Inflammatory macrophage treated with lipopolysaccharide for 4 hours (primary cell): ENCODE measurements at places on chromosomes 5 and 9.

GRCh38 chr5:96609369-96609768, 52.8 kb upstream of the CAST start:
- DNase-seq = no peak

GRCh38 chr5:61186634-61187033, 24.4 kb upstream of the SMIM15 start:
- no peak for DNase-seq

DNA sequence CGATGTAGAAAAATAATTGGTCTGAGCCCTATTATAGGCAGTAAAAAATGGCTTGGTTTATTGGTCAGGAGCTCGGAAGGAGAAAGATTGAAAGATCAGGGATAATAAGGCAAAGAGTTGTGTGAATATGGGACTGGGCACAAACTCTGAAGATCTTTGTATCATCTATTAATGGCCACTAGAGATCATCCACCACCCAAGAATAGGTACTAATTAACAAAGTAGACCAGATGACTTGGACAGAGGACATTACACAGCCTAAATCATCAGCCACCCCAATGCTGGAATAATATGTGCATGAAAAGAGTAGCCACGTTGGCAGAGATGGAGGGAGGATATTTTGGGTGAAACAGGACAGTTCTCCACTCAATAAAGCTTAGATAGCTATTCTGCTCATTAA, 364.1 kb downstream of the EFNA5 start:
- DNase-seq = no peak

- DNase-seq = no peak
Observed at GRCh38 chr5:95921501-95921900, 40.1 kb downstream of the ELL2 start.

- DNase-seq = peak; percentile 90
Observed at GRCh38 chr5:72468024-72468423, 39.2 kb downstream of the ZNF366 start.

- no peak for DNase-seq
Observed at GRCh38 chr9:86978413-86978812, 31.1 kb upstream of the GAS1 start.

DNA sequence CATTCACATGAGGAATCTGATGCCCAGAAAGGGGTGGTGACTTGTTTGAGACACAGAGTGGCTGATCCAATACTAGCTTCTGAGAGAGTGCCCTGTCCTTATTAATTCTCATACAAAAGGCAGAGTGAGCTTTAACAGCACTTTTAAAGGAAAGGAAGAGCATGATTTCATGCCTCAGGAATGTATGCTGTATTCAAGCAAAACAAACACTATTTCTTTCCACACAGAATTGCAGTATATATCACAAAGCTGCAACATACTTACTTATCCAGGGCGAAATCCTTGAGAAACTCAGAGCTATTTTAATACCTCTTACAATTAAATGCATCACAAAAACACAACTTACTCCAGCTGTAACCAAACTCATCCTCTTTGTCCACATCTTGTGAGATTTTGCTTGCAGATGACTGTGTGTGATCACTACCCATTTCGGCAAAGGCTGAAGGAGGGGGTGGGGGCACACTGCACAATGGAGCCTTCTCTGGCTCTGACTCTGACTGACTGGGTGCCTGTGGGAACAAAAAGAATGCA, 139.8 kb downstream of the MPDZ start:
- DNase-seq = no peak

GRCh38 chr9:121268598-121268850, 562 bp downstream of the GSN start:
- no peak for DNase-seq

DNA sequence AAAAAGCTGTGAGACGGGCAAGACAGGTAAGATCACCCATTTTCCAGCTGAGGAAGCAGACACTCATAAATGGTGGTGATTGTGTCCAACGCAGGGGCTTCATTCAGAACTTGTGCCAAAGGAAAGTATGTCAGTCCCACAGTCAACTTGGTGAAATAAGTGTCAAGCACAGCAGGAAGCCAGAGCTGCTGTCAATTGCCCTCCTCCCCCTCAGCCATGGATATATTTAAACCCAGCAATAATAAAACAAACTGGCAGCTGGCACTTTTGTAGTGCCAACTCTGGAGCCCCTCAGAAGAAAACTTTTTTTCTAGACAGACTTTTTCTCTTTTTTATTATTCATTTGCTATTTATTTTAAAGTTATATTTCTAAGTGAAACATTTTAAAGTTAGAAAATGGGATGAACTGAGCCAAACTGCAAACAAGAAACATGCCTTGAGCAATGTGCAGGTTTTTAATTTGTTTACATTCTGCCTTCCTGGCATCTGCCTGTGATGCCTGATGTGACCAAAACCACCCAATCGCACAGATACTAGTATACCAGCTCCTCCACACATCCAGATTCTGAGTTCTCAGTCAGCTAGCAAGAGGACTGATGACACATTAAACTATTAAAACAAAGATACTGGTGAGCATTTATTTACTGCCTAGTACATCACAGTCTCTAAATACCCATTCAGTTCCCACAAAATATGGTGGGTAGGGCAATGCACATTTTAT, 17.0 kb downstream of the DMAC1 start:
- DNase-seq = no peak

DNA sequence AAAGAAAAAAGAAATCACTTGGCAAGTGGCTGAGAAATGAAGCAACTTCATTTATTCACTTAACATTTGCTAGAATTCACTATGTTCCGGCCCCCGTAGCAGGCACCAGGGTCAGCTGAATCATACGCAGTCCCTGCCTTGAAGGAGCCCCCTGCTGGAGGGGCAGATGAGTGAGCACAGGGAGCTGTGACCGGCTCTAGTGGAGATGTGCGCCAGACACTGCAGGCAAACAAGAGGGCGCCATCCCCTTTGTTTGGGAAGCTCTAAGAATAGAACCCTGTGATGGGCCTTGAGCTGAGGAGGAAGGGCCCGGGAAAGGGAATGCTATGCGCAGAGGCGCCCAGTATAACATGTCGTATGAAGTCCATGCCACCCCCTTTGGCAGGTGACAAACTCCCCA, 20.2 kb upstream of the RPL26L1 start:
- peak; percentile 17 for DNase-seq

GRCh38 chr9:504921-505740, 290.5 kb downstream of the DOCK8 start:
- DNase-seq = no peak

- no peak for DNase-seq
Observed at GRCh38 chr9:109859447-109859846, 79.4 kb downstream of the PALM2AKAP2 start.

DNA sequence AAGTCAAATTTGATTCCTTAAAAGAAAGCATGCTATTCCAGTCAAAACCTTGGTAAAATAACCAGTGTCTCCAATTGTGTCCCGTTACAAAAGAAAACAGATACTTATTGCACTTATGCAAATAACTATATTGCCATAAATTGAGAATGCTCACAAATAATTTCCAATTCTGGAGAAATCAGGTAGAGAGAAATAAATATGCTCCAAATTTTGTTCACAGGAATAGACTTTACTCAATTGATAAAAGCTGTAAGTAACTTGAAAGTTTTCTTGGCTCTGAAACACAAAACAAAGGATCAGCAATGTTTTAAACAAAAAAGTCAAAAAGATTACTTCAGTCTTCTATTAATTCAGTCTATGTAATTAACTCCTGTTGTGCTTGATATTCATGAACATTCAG, 7.8 kb upstream of the DTWD2 start:
- no peak for DNase-seq

- no peak for DNase-seq
Observed at GRCh38 chr5:1492757-1493156, 31.0 kb downstream of the LPCAT1 start.

DNA sequence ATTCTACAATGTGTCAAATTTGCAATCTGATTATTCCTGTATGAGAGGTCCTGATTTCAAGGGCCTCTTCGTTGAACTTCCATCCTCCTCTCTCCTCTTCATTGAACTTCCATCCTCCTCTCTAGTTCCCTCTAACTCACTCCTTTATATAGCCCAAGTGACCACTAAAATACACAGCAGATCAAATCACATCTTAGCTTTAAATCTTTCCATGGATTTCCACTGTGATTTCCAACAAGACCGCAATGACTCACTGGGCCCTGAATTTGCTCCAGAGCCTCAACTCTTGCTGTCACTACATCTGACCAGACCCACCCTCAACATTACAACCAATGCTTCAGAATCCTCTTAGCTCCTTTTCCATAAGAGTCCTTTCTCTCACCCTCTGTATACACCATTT, 59.1 kb upstream of the TMEM252 start:
- no peak for DNase-seq

DNA sequence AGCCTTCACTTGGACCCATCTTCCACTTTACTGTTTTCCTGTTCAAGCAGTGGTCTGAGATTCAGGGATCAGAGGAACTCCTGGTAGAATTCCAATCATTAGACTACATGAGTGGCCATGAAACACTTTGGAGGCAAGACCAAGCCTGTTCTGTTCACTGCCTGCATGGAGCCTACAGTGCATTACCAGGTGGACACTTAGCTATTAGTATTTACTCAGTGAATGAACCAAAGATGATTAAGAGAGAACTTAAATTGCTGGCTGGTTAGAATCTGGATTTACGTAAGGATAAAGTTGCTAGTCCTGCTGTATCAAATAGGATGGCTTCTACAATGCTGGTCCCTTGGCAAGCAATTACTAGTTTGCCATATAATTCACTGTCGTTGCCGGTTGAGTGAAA, 245.5 kb downstream of the ARRDC3 start:
- no peak for DNase-seq

GRCh38 chr5:37569466-37569865, 190.3 kb downstream of the WDR70 start:
- DNase-seq = peak; percentile 22

DNA sequence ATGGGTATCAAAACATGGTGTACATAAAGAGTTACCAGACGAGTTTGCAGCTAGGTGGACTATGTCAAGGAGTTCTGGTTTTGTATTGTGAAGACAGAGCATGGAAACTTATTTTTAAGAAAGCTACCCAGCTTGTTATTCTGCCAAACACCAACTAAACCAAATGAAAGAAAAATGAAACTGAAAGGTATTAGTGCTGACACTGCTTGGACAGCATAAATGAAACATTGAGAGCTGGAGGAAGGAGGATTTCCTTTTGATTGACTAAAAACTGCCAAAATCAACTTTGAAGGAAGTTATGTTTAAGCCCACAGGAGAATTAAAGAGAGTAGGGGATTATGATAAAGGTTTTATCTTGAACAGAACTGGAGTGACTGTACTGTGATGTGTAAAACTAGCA, 766.2 kb downstream of the PTPRD start:
- DNase-seq = peak; percentile 2

- DNase-seq = no peak
Observed at GRCh38 chr5:178331491-178331996, 98.9 kb upstream of the PHYKPL start.

GRCh38 chr9:109329638-109330258, 8.9 kb upstream of the EPB41L4B start:
- no peak for DNase-seq

DNA sequence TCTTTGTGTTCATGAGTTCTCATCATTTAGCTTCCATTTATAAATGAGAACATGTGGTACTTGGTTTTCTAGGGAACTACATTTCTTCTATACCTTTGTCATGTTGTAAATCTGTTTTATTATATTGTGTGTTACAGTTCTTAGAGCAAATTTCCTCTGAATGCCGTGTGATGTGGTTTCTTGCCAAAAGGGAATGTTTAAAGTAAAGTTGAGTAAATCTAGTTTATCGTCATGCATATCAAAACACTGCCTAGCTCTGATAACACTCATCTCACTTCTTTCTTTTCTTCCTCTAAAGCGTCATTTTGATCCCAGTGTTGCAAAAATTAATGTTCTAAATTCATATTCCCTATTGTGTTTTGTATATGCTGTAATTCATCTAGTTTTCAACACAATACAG, 295.4 kb upstream of the HAPLN1 start:
- no peak for DNase-seq

DNA sequence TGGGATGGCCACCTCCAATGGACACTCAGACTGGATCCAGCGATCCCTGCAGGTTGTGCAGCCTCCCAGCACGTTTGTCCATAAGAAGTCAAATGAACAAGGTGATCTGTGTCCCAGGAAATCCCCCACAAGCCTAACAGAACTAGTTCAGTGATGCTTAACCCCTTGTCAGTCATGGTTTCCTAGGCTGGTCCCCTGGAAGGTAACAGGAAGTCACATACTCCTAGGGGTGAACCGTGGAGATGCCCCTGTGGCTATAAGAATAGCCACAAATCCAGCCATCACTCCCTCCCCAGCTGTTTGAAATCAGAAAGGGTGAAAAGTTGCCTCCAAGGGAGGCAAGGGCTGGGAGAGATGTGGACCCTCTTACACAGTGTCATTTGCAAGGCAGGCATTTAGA, 22.5 kb downstream of the PAX5 start:
- DNase-seq = no peak

DNA sequence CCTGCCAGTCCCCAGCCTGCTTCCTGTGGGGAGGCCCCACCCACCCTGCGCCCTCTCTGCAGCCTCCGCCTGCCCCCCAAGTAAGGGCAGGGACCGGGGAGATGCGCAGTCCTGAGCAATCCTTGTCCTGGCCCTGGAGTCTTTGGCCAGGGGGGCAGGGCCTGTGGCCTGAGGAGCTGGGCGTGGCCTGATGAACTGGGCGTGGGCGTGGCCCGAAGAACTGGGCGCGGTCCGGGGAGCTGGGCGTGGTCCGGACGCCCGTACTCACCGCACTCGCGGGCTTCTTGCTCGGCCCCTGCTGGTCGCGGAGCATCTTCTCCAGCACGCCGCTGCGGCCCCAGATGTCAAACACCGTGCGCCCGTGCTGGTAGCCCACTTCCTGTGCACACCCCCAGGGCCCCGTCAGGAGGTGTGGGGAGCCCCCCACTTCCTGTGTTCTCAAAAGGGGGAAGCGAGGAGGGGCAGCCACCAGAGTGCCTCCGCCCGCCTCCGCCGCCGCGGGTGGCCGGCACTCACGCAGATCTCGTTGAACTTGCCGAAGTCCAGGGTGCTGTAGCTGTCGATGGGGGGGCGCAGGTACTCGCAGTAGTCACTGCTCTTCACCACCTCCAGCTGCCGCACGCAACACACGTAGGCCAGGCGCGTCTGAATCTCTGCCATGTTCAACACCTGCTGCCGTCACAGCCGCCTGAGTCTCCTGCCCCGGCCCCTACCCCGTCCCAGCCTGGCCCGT, 2.7 kb upstream of the NSMF start:
- DNase-seq = peak; percentile 94

GRCh38 chr5:32711681-32712480, 760 bp downstream of the NPR3 start:
- DNase-seq = peak; percentile 15

DNA sequence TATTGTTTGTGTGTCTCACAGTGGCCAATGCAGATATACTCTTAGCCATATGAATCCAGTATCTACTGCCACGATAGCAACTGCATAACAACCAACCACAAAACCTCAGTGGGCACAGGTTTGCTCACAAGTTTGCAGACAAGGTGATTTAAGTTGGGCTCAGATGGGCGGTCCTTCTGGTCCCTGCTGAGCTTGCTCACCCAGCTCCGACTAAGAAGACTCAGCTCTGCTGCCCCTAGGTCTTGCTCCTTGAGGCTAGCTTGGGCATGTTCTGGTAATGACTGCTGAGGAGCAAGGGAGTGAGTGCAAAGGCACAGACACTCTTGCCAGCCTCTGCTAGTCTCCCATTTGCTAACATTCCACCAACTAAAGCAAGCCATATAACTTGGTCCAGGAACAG, 52.6 kb downstream of the MTX3 start:
- DNase-seq = no peak

GRCh38 chr5:178740181-178740557, 9.7 kb upstream of the ZNF354A start:
- DNase-seq = no peak

- peak; percentile 78 for DNase-seq
Observed at GRCh38 chr9:21434202-21435014, 5.8 kb upstream of the IFNA1 start.
